Testis (tissue), 5 donors: ENCODE measurements at places on chromosomes 5 and 9.

- no peaks in the 10 kb centered on the region for H3K36me3 ChIP-seq
- H3K4me3 ChIP-seq: no peak overlapping the region
- H3K4me1 ChIP-seq: peaks cover 41% of the 10 kb centered on the region
- no peaks in the 10 kb centered on the region for H3K27me3 ChIP-seq
Measured at GRCh38 chr9:136346157-136346481, 17.4 kb downstream of the DNLZ start.

- no peaks in the 10 kb centered on the region for H3K27me3 ChIP-seq
- no peak overlapping the region for H3K4me3 ChIP-seq
- DNase-seq: no peak
- H3K36me3 ChIP-seq: no peaks in the 10 kb centered on the region
Measured at GRCh38 chr5:172445866-172446265, 8.5 kb downstream of the SH3PXD2B start.

DNA sequence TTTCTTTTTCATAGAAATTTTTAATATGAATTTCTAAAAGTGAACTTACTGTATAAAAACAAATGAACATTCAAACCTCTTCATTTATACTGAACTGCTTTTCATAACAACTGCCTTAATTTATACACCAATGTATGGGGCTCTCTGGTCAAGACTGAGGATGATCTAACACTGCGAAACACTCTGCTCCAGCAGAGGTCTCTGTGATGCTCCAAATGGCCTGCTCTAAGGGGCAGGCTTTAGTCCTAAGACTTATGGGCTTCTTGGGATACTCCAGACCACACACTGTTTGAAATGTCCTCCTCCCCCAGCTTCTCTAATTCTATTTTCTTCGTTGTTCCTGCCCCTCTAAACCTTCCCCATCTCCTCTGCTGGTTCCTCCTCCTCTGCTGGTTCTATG is 58.5 kb downstream of the LIFR start:
- no peak for DNase-seq
- no peak overlapping the region for H3K27ac ChIP-seq
- no peaks in the 10 kb centered on the region for H3K27me3 ChIP-seq
- no peaks in the 10 kb centered on the region for H3K36me3 ChIP-seq
- H3K4me1 ChIP-seq: no peaks in the 10 kb centered on the region

GRCh38 chr5:78050888-78051287 is 243.6 kb downstream of the AP3B1 start:
- no peak overlapping the region for H3K27ac ChIP-seq
- no peaks in the 10 kb centered on the region for H3K36me3 ChIP-seq
- no peak for DNase-seq
- H3K4me3 ChIP-seq: no peak overlapping the region

DNA sequence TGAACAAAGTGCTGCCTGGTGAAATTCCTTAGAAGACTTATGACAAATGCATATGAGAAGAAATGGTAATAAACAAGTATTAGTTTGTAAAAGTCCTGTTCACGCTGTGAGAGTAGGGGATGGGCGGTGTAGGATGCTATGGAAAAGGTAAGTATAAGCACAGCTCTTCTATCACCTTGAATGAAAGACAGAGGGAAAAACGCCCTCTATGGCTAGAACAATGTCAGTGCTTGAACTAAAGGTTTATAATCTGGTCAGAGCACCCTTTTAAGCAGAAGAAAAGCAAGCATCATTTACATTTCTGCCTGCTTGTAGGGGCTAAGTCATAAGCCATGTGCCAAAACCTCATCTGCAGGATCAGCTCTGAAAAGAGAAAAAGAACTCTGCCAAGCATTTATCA is 115.2 kb downstream of the LHFPL2 start:
- H3K36me3 ChIP-seq: no peaks in the 10 kb centered on the region
- H3K27ac ChIP-seq: no peak overlapping the region

GRCh38 chr5:96911139-96911538 is 24.7 kb upstream of the LNPEP start:
- H3K27ac ChIP-seq: no peak overlapping the region
- no peaks in the 10 kb centered on the region for H3K27me3 ChIP-seq
- DNase-seq: no peak
- H3K4me3 ChIP-seq: no peak overlapping the region

- no peaks in the 10 kb centered on the region for H3K36me3 ChIP-seq
- H3K4me3 ChIP-seq: peak overlapping the region; percentile 71
- H3K27me3 ChIP-seq: no peaks in the 10 kb centered on the region
- H3K27ac ChIP-seq: peak overlapping the region; percentile 75
- no peak for DNase-seq
Measured at GRCh38 chr5:147234239-147234824, 494 bp upstream of the STK32A start.

GRCh38 chr9:3768286-3768685 is 242.5 kb upstream of the RFX3 start:
- no peak for DNase-seq
- H3K27ac ChIP-seq: no peak overlapping the region
- H3K4me1 ChIP-seq: no peaks in the 10 kb centered on the region
- H3K4me3 ChIP-seq: no peak overlapping the region
- H3K36me3 ChIP-seq: no peaks in the 10 kb centered on the region
- H3K27me3 ChIP-seq: no peaks in the 10 kb centered on the region

- H3K4me1 ChIP-seq: peaks cover 22% of the 10 kb centered on the region
- DNase-seq: peak; percentile 66
- no peaks in the 10 kb centered on the region for H3K27me3 ChIP-seq
- H3K27ac ChIP-seq: peak overlapping the region; percentile 72
- no peak overlapping the region for H3K4me3 ChIP-seq
Measured at GRCh38 chr5:172437445-172438318, 16.6 kb downstream of the SH3PXD2B start.

- peak overlapping the region; percentile 48 for H3K27ac ChIP-seq
- no peak for DNase-seq
- H3K4me1 ChIP-seq: peaks cover 19% of the 10 kb centered on the region
- H3K27me3 ChIP-seq: no peaks in the 10 kb centered on the region
- H3K4me3 ChIP-seq: no peak overlapping the region
Measured at GRCh38 chr9:112546149-112547012, 59.8 kb downstream of the KIAA1958 start.

DNA sequence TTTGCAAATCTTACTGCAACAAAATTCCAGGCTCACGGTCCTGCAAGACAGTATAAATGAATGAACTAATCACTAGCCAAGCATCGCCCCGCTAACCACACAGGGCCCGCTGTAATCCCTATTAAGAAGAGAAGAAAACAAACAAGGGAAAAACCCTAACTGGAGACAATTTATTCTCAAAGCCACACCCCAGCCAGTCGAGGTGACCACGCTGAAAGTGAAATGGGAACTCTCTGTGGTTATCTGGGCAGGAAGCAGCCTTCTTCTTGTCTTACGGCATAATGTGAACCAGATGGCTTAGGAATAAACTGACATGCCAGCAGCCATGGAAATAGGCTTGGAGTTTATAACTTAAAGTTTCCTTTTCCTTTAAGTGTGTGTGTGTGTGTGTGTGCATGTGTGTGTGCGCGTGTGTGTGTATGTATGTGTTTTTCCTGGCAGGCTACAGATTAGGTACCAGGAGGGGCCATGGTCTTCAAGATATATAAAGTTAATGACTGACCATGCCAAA is 120.2 kb downstream of the SEMA6A start:
- peaks cover 18% of the 10 kb centered on the region for H3K4me1 ChIP-seq
- H3K36me3 ChIP-seq: no peaks in the 10 kb centered on the region
- no peaks in the 10 kb centered on the region for H3K27me3 ChIP-seq
- peak overlapping the region; percentile 25 for H3K27ac ChIP-seq

DNA sequence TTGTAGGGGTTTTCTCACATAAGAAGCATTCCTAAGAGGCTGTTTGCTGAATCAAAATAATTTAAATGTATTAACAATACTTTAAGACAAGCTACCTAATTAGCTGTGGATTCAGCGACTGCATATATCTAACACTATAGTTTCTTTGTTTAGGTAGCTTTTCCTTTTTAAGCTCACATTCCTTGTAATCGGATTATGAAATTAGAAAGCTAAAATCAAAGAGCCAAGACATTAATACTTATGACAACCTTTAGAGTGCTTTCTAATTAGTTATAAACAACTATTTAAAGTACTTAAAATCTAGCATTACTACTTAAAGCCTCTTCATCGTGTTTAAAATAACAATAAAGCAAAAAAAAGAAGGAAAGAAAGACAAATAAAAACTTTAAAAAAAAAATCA is 137.3 kb upstream of the RETREG1 start:
- no peaks in the 10 kb centered on the region for H3K36me3 ChIP-seq
- no peaks in the 10 kb centered on the region for H3K27me3 ChIP-seq
- no peak for DNase-seq
- H3K4me1 ChIP-seq: no peaks in the 10 kb centered on the region
- no peak overlapping the region for H3K27ac ChIP-seq

- H3K4me1 ChIP-seq: no peaks in the 10 kb centered on the region
- H3K36me3 ChIP-seq: no peaks in the 10 kb centered on the region
- no peak overlapping the region for H3K27ac ChIP-seq
- H3K27me3 ChIP-seq: no peaks in the 10 kb centered on the region
- DNase-seq: no peak
- no peak overlapping the region for H3K4me3 ChIP-seq
Measured at GRCh38 chr5:142317173-142317572, 7.6 kb downstream of the SPRY4 start.

- peak; percentile 42 for DNase-seq
- H3K4me1 ChIP-seq: peaks cover 16% of the 10 kb centered on the region
- H3K36me3 ChIP-seq: no peaks in the 10 kb centered on the region
- H3K27ac ChIP-seq: no peak overlapping the region
- no peaks in the 10 kb centered on the region for H3K27me3 ChIP-seq
Measured at GRCh38 chr9:79581794-79582193, 10.0 kb downstream of the TLE4 start.

DNA sequence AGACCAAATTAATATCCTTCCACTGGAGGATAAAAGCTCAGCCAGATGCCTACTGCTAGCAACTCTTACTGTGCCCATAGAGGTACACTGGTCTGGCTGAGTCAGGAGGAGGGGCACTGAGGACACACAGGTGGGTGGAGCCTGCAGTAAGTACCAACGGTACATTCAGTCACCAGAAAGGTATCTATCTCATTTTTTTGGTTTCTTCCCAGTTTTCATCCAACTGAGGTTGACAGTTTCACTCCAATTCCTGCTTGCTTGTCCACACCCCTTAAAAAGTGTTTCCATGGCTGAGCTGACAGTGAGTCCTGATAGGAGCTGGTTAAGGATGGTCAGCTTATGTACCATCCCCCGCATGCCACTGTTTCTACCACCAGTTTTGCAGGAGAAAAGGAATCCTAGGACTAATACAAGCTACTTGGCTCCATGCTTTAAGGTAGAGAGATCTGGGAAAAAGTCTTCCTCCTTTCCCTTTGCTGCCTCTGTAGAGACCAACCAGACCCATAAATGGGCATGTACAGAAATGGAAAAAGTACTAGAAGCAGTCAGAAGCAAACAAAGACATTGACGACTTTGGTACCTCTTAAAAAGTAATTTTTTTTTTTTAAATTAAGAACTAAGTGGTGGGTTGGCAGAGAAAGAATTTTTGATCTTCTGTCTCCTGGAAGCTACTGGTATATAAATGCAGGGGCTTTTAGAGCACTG is 3.2 kb downstream of the ELL2 start:
- peak overlapping the region; percentile 98 for H3K27ac ChIP-seq
- H3K4me1 ChIP-seq: peaks cover 9% of the 10 kb centered on the region
- peak overlapping the region; percentile 92 for H3K4me3 ChIP-seq

GRCh38 chr9:130234340-130235260 is 31.0 kb upstream of the HMCN2 start:
- no peak overlapping the region for H3K27ac ChIP-seq
- no peaks in the 10 kb centered on the region for H3K36me3 ChIP-seq
- H3K27me3 ChIP-seq: no peaks in the 10 kb centered on the region
- DNase-seq: no peak

DNA sequence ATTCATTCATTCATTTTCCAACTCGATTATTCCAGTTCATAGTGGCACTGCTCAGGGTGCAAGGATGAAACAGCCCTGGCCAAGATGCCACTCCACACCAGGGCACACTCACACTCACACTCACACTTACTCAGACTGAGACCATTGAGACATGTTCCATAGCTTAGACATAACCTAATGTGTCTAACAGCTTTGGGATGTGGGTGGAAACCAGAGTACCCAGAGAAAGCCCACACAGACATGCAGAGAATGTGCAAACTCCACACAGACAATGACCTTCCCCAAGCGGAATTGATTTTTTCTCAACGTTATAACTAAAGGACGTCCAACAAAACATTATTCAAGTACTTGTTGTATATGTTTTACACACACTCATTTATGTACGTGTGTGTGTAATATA is 1363.5 kb downstream of the EFNA5 start:
- no peak overlapping the region for H3K27ac ChIP-seq
- no peaks in the 10 kb centered on the region for H3K36me3 ChIP-seq
- no peaks in the 10 kb centered on the region for H3K4me1 ChIP-seq
- H3K27me3 ChIP-seq: no peaks in the 10 kb centered on the region
- DNase-seq: no peak

DNA sequence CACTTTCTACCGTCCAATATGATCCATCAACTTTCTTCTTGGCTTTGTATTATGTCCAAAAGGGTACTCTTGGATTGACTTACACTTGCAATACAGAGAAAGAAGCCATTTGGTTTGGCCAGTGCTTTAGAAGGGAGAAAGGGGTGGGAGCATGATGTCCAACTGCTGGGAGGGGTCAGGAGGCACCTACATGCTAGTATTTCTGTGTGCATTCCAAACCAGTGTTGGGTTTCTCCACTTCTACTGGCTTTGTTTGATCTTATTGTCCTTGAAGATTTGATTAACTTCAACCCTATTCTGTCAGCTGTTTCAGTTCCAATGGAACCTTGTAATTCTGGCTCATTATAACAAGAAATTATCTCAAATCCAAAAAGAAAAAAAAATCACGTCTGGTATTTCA is 27.6 kb downstream of the CYSTM1 start:
- no peaks in the 10 kb centered on the region for H3K27me3 ChIP-seq
- DNase-seq: no peak
- H3K4me1 ChIP-seq: no peaks in the 10 kb centered on the region
- H3K27ac ChIP-seq: no peak overlapping the region

DNA sequence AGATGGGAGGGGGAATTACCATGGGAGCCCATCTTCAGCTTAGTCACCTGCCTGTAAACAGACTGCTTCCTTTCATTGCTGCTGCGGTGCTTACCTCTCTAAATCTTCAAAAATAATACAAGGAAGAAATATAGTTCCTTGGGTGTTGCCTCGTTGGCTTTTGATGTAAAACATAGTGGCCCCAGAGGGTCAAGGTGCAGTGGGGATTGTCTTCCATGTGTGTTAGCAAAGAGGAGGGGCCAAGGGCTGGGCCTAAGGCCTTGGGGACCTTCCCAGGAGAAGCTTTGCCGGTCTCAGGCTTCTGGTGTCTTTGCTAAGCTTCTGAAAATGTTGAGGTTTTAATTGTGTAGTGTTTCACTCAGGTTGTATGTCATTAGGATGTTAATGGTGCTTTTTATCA is 90.0 kb downstream of the PDE8B start:
- no peaks in the 10 kb centered on the region for H3K36me3 ChIP-seq
- H3K27me3 ChIP-seq: no peaks in the 10 kb centered on the region
- H3K4me3 ChIP-seq: no peak overlapping the region
- no peak for DNase-seq
- no peaks in the 10 kb centered on the region for H3K4me1 ChIP-seq
